ENCODE measurements at places on chromosomes 2 and 18.

- DNase-seq = no peak
Observed at GRCh38 chr2:83068714-83069113, 1390.4 kb downstream of the SUCLG1 start.

DNA sequence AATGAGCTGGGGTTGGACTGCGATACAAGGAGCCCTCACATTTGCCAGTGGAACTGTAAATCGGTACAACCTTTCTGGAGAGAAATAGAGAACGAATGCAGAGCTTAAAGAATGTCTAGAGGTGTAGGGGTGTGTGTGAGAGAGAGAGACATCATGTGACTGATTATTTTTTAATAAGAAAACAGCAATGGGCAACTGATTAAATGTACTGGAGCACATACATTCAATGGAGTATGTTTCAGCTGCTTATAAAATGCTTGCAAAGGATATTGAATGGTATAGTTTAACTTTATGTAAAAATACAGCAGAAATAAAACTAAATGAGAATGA is 391 bp upstream of the TMEM17 start:
- DNase-seq = no peak

DNA sequence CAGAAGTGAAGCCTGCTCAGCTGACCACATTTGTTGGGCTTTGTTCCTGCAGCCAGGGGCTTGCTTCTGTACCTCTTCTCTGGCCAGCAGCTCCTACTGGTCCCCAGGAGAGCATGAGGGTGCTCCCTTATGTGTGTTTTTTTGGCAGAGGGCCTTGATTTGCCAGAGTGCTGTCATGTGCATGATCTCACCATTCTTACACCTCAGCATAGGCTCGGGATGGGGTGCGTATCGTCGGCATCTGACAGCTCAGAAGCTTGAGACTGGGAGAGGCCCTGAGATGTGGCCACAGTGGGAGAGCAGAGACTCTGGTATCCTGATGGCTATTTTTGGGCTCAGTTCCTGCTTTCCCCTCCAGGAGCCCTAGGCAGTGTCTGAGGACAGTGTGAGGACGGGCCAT is 71.2 kb downstream of the CELF4 start:
- no peak for DNase-seq

GRCh38 chr2:105397953-105398335 is 907 bp downstream of the FHL2 start:
- DNase-seq = no peak

DNA sequence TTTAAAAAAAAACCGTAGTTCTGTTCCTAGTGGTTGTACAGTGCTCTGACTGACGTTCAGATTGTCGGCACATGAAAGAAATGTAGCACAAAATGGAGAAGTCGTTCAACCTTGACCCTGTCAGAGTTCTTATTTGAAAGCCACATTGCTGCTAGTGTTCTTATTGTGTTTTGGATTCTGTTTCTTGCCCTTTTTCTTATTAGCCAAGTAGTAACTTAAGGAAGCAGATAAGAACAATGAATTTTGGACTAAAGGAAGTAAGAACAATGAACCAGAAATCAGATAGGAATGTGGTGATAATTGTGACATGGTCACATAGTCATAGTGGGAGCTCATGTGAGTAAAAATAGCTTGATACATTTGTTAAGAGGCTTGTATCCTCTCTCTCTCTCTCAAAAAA is 45.9 kb downstream of the RPIA start:
- no peak for DNase-seq

- DNase-seq = no peak
Observed at GRCh38 chr2:165185633-165186032, 18.2 kb downstream of the SCN3A start.

DNA sequence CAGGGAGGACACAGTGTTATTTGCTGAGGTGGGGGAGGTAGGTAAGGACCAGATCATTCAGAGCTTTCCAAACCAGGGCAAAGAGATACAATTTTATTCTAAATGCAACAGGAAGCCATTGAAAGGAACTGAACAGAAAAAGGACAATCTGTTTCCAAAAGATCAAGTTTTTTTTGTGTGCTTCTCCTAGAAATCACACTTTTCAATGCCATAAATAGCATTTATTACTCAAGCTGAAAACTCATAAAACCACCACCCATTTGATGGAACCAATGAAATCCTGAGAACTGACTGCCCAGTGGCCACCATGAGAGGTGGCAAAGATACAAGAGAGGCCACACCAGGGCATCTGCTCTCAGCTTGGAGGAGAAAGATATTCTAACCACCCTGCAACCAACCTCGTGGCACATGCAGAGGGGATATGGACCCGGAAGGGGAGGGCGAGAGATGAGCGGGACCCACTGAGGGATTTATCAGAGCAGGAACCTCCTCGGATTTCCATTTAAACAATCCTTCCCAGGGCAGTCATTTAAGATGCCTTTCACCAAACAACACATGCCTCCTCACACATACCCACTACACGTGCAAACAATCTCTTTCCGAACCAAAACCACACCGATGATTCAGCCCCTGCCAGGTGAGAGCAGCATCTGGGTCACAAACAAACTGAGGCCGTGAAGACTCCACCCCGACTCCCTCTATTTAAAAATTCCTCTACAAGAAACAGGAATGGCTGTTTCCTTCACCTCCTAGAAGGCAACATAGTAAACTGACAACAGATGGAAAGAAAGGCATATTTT is 8.8 kb downstream of the CYB5A start:
- no peak for DNase-seq

- no peak for DNase-seq
Observed at GRCh38 chr2:20012282-20013125, at the start of gene MATN3. Gene MATN3 (minus strand): TSS chr2:20012668. CDS start chr2:20012631, 37 bp downstream.

DNA sequence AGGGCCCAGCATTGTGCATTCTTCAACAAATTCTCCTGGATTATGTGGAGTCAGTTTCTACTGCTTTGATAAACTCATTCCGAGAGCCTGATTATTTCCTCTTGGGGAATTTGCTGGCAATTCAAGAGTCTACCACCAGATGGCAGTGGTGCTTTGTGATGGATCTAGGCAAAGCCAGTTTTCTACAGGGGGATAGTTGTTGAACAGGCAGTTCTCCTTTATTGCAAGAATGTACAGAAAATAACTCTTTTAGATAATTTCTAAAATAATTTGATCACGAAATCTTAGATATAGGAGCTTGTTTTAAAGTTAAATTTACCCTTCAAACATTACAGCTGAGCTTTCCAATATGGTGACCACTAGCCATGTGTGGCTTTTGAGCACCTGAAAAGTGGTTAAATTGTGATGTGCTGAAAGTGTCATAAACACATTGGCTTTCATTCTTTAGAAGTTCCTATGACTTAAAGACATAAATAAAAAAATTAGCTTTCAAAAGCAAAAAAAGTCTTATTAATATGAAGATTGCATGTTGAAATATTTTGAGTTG is 66.7 kb upstream of the HAAO start:
- DNase-seq = peak; percentile 67

DNA sequence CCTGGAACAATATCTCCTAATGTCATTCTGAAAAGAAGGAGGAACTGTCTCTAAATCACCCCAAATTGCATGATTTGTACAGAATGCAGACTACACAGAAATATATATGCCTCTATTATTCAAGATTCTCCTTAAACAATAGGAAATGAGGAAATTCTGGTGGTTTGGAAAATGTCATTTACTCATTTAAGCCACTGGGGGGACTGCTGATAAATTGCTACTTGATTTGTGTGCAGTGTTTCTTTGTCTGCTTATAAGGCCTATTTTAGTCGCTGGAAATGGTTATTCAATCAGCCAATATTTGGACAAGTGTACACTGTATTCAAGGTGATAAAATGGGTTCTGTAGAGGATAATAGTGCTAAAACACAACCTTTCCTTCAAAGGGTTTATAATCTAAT is 801.9 kb upstream of the CELF4 start:
- DNase-seq = no peak

GRCh38 chr2:95307036-95307435 is 9.9 kb downstream of the KCNIP3 start:
- no peak for DNase-seq

DNA sequence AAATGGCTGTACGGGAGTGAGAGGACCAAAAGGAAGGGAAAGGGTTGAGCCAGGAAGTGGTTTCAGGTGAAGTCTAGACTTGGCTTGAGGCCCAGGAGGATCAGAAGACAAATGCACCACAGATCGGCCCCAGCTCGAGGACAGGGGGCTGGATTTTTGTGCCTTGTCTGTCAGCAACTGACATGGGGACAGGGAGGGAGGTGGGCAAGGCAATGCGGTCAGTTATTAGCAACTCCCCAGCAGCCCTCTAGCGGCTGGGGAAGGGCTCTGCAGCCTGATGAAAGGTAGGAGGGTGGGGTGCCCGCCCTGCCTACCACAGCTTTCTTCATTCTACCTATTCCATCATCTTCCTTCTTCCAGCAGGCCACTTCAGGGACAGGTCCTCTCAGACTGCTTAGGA is 50.0 kb downstream of the CPO start:
- DNase-seq = no peak

DNA sequence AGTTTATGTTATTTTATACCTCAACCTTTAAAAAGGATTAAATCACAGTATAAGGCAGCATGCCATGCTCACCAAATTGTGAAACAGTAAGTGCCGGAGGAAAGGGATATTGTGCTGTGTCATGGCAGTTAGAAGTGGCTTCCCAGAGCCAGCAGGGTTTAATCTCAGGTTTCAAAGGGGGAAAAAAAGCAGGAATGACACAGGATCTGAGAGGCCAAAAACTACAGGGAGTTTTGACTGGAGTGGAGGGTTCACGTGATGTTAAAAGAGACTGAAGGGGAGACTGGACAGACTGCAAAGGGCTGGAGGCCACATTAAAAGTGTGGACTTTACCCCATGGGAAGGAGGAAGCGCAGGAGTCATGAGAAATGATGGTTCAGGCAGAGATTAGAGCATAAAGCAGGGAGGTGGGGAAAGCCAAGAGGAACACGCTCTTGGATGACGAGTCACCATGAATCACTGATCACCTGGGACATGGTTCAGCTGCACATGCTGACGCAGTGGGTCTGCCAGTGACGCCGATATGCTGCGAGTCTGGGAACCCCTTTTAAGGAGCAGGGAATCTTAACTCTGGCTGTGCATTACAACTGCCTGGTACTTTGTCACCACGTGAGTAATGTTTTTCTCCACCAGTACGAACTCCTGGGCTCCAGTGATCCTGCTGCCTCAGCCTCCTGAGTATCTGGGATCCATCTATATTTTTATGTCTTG is 6.1 kb downstream of the CHMP1B start:
- no peak for DNase-seq

DNA sequence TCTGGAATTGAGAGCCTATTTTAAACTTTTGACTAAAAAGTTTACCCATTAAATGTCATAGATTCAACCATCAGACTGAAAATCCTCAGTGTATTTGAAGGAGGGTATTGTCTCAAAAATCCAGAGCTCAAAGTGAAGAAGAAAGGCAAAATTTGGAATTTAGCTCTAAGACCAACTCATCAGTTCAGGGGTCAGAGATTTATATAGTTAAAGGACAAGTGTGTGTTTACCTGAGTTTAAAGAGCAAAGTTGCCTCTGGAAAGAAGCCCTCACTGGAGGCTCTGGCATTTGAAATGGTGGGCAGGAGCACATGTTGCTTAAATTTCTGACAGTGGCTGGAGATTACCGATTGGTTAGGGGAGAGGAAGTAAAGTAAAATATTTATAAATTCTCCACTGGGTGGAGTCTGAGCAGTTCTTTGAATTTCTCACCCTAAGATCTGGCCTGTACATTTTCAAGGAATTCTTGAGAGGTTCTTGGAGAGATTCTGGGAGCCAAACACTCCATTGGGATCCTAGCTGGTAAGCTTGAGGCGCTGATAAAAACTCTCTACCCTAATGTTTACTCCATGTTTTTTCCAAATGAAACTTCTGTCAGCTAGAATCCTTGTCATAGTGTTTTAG is at the start of gene KYNU:
KYNU (plus strand) TSS at position 449 of the 623 bp plus-strand sequence. CDS start 7,704 bp downstream, outside the sequence.
- no peak for DNase-seq

GRCh38 chr2:5412001-5412400 is 280.2 kb upstream of the SOX11 start:
- DNase-seq = peak; percentile 53

GRCh38 chr18:6044773-6045172 is 149.5 kb upstream of the TMEM200C start:
- DNase-seq = no peak

GRCh38 chr2:191465766-191466420 is 212.0 kb upstream of the NABP1 start:
- no peak for DNase-seq

- no peak for DNase-seq
Observed at GRCh38 chr2:85878719-85879370, 9.9 kb downstream of the ST3GAL5 start.

- DNase-seq = no peak
Observed at GRCh38 chr2:11579867-11580659, 46.2 kb downstream of the GREB1 start.

GRCh38 chr2:38549851-38550250 is 52.9 kb downstream of the HNRNPLL start:
- DNase-seq = no peak

GRCh38 chr2:88866756-88867155 is 175.3 kb downstream of the RPIA start:
- DNase-seq = no peak

DNA sequence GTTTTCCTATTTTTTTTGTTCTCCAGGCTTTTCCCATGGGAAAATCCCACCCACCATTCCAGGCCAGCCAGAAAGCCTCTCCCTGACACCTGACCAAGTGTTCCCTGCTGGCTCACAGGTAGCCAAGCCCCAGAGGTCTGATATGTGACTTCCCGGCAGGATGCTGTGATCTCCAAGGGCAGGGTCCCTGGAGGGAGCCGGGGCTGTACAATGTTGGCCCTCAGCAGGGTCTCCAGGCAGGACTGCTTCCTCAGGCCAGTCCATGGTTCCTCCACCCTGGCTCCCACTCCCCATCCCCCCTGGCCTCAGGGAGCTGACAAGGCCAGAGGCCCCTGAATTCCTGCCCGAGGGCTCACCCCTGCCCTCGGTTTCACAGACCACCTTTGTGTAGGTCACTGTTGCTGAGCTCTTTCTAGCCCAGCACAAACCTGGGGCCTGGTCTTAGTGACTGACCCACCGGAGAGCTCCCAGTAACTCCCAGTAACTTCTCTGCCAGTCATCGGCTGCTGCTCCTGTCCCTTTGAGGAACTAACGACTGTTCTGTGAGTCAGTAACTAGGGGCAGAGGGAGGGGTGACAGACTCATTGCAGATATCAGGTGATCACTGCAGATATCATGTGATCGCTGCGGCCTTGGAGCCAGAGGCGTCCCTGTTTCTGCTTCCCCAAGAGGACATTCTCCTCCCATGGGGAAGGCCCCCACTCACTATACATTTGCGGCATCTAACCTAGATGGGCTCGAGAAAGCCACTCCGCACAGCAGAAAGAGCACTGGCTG is 38.7 kb downstream of the SDC1 start:
- no peak for DNase-seq

GRCh38 chr2:26324903-26325302 is 21.0 kb upstream of the SELENOI start:
- no peak for DNase-seq
